Right renal pelvis (tissue), 4 donors: ENCODE measurements at places on chromosomes 6 and 20. TPM values are rescaled to one million over a fixed set of nuclear protein-coding genes. Genes with fewer than 3 reads are reported as not detected.

Gene EFCAB8
- 0.06 TPM for polyA plus RNA-seq

Gene TDP2
- 72.4 TPM for polyA plus RNA-seq

Gene MYB
- polyA plus RNA-seq = 4.5 TPM

Gene GPSM3
- 10.6 TPM for polyA plus RNA-seq

Gene INSM1
- polyA plus RNA-seq = 0.03 TPM

Gene LZTS3
- 18.9 TPM for polyA plus RNA-seq

Gene C20orf96
- 33.1 TPM for polyA plus RNA-seq

Gene CFAP206
- 3.6 TPM for polyA plus RNA-seq

Gene CDH22
- 0.07 TPM for polyA plus RNA-seq

Gene DUSP15
- polyA plus RNA-seq = 20.1 TPM

Gene EXOC2
- 26.1 TPM for polyA plus RNA-seq

Gene TBC1D20
- 33.5 TPM for polyA plus RNA-seq

Gene RRBP1
- polyA plus RNA-seq = 126 TPM

Gene SLCO4A1
- polyA plus RNA-seq = 3.2 TPM

Gene CDH26
- 1.2 TPM for polyA plus RNA-seq

Gene EBF4
- 31.5 TPM for polyA plus RNA-seq

Gene BPIFB6
- polyA plus RNA-seq = not detected

Gene MCCD1
- polyA plus RNA-seq = 27.9 TPM

Gene IL20RA
- polyA plus RNA-seq = 0.98 TPM

Gene RIPOR3
- 7.1 TPM for polyA plus RNA-seq

Gene TIAM2
- 23.4 TPM for polyA plus RNA-seq

Gene ID4
- polyA plus RNA-seq = 185 TPM

Gene WFDC5
- not detected for polyA plus RNA-seq

Gene RIPPLY2
- not detected for polyA plus RNA-seq

Gene BEND6
- 7.4 TPM for polyA plus RNA-seq
